Head of caudate nucleus (tissue), 42 donors: ENCODE measurements at places on chromosomes 2 and 18.
A peak's percentile ranks its signal among the peaks of the same experiment; 100 is the strongest.

- no peak for DNase-seq
Observed at GRCh38 chr2:113854970-113855740, 34.7 kb upstream of the ACTR3 start.

GRCh38 chr2:34991508-34992274, 1363.9 kb upstream of the CRIM1 start:
- DNase-seq: no peak

GRCh38 chr18:54197747-54198411, 26.6 kb downstream of the MBD2 start:
- no peak for DNase-seq

DNA sequence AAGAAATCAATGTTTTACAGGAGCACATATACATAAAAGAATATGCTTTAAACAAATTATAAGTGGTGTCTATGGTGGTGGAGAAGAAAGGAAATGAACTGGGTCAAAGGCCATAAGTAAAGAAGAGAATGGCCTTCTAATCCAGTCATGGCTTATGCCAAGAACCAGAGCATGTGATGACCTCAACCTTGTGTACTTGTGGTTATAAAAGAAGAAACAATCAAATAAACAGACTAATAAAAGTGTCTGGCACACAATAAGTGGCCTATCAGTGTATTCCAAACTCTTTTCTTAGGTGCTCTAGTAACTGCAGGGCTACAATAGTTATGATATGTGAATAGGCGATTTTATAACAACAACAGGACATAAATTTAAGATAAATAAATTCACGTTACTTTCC, 2.6 kb downstream of the SERPINB11 start:
- DNase-seq: no peak

DNA sequence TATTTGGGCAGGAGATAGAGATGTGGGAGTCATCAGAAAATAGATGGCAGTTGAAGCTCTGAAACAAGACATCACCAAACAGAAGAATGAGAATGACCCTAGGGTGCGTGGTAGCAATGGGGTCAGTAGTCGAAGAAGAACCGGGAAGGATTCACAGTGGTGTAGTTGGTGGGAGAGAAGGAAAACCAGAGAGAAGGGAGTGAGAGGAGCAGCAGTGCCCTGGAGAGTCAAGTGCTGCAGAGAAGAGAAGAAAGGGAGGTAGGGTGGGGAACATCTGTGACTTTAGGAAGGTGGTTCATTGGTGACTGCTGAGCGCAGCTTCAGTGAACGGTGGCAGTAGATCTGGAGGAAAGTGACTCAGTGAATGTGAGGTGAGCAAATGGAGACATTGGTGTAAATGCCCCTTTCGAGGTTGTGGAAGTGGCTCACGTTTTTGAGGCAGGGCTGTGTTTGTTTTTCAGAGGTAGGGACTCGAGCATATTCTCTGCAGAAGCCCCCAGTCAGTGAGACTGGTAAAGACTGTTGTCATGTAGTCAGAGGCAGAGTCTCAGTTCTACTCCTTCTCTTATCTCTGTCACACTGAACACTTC, 36.4 kb downstream of the CDC42EP3 start:
- no peak for DNase-seq

DNA sequence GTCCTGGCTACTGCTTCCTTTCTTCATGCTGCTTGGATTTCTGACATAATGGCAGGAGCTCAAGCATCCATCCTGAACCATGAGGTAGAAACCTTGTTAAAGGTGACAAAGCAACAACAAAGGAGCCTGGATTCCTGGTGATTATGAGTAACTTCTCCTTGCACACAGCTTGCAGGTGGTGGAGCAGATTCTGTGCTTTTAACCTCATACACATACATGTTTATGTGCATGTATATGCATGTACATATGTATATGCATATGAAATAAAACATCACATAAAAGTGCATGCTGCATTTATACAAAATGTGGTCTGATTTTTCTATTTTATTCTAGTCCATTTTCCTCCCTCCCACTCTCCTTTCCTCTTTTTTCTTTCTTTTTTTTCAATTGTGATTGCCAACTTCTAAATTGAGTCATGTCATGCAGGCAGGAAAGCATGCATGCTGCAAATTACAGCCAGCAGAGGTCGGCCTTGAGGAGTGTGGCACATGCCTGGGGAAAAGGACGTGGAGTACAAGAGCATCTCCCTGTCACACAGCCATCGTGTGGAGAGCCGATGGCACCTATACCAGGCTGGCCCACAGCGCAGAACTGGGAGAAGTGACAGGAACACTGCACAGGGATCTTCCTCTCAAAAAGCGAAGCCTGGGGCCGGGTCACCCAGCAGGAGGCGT, 17.9 kb downstream of the LCT start:
- no peak for DNase-seq

DNA sequence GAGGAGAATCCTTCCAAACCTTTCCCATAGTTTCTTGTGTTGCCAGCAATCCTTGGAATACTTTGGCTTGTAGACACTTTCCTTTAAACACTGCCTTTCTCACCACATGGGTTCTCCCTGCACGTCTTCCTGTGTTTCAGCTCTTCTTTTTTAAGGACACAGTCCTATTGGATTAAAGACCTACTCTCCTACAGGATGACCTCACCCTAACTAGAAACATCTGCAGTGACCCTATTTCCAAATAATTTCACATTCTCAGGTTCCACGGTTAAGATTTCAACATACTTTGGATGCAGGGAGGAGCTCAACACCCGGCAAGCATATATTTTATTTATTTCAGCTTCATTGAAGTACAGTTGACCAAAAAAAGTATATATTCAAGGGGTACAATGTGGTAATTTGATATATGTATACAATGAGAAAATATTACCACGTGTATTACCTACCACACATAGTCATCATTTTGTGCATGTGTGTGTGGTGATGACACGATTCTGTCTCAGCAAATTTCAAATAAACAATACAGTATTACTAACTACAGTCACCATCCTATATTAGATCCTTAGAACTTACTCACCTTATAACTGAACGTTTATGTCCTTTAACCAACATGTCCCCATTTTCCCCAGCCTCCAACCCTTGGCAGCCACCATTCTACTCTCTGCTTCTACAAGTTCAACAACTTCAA, 745.0 kb downstream of the CBLN2 start:
- DNase-seq: no peak

- no peak for DNase-seq
Observed at GRCh38 chr2:70795164-70795995, 4.9 kb upstream of the FIGLA start.

- DNase-seq: no peak
Observed at GRCh38 chr2:144233733-144234541, 286.0 kb downstream of the ZEB2 start.

GRCh38 chr2:81583311-81584108, 1279.0 kb upstream of the LRRTM1 start:
- no peak for DNase-seq

DNA sequence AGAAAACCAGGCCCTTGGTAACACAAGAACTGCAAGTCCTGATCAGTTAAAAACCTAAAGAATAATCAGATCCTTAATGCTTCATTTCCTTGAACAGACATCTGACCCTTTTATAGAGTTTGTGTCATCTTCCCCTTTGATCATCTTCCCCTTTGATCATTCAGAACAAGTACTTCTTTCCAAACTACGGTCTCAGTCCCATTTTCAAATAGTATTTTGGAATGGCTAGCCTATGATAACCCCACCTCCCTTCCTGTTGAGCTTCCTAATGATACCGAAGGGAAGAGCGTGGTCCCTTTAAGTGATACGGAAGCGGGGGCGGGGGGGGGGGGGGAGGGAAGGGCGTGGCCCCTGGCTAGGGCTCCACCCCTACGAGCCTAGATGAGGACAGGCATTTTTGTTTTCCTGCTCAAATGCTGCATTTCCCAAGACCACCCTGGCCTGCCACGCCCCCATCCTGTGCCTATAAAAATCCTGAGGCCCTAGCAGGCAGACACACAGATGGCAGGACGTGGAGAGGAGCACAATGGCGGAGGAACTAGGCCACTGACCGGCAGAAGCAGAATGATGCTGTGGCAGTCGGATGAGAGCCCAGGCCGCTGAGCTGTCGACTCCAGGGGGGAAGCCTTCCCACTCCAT, 24.1 kb upstream of the CHRNA1 start:
- no peak for DNase-seq

GRCh38 chr2:30986231-30986580, 152.0 kb downstream of the GALNT14 start:
- DNase-seq: no peak

GRCh38 chr18:28039691-28040090, 137.2 kb downstream of the CDH2 start:
- no peak for DNase-seq

DNA sequence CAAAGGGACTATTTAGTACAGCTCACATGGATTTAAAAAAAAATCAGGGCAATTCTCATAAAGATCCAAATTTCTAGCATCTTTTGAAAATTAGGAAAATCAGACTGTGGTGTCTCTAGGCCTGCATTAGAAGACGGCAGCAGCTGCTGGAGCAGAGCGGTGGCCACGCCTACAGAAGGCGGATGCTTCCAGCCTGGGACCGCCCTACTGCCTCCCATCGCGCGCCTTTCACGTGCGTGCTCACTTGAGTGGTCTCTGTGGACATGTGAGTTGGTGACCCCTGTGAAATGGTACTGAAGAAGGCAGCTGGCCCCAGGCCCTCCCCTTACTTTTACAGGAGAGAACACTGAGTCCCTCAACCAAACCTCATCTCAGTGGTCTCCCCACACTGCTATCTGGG, 15.2 kb upstream of the ZFP36L2 start:
- no peak for DNase-seq

DNA sequence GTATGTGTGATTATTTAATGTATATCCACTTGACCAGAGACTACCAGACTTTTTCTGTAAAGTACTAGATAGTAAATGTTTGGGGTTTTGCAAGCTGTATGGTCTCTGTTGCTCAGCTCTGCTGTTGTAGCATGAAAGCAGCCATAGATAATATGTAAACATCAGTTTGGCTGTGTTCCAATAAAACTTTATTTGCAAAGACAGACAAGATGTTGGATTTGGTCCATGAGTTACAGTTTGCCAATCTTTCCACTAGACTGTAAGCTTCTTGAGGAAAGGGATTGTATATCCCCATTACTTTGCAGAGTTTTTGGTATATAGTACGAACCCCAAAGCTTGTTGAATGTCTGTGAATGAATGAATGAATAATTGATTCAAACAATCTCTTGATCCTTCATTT, 17.2 kb downstream of the REL start:
- DNase-seq: no peak

- no peak for DNase-seq
Observed at GRCh38 chr2:241641631-241642030, 4.1 kb downstream of the ATG4B start.

DNA sequence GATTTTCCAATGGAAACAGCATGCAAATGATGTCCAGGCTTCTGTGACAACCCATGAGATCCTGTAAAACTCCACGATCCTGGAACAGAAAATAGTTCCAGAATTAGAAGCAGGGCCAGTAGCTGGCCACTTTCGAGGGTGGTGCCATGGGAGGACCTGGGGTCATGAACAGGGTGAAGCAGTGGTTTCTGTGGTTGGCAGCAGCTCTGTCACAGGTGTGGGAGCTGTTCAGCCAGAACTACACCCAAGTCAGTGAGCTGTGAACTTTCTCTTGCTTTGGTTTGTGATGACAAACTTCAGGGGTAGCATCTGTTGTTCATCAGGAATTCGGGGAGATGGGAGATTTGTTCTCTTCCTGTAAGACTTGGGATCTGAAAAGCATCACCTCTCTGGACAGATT, 314.4 kb upstream of the NT5C1B start:
- DNase-seq: no peak

- DNase-seq: peak; percentile 86
Observed at GRCh38 chr2:9770308-9771100, 72.8 kb upstream of the TAF1B start.

GRCh38 chr18:23062011-23062410, 73.3 kb upstream of the CABLES1 start:
- DNase-seq: no peak

- DNase-seq: no peak
Observed at GRCh38 chr2:12834239-12834638, 117.5 kb downstream of the TRIB2 start.

- no peak for DNase-seq
Observed at GRCh38 chr2:3212984-3213383, 164.6 kb downstream of the EIPR1 start.

GRCh38 chr2:237441605-237442274, 27.8 kb upstream of the COL6A3 start:
- DNase-seq: no peak

DNA sequence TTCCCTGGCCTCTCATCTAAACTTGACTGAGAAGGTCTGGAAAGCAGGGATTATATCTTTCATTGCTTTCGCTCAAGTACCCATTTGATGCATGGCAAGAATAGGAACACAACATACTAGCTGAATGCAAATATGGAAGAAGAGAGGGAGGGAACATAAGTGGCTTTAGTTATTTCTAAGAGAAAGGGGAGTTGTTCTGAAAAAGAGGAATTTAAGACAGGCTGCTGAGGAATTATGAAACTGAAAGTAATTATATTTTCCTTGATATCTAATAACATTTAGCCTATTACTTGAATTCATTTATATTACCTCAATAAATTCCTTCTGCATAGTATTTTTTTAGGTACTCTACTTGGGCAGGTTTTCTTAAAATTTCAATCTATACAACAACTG, 105.8 kb upstream of the TTN start:
- no peak for DNase-seq

GRCh38 chr2:85892216-85892944, 3.6 kb upstream of the ST3GAL5 start:
- no peak for DNase-seq

GRCh38 chr18:394987-395362, 105.5 kb downstream of the COLEC12 start:
- DNase-seq: no peak

DNA sequence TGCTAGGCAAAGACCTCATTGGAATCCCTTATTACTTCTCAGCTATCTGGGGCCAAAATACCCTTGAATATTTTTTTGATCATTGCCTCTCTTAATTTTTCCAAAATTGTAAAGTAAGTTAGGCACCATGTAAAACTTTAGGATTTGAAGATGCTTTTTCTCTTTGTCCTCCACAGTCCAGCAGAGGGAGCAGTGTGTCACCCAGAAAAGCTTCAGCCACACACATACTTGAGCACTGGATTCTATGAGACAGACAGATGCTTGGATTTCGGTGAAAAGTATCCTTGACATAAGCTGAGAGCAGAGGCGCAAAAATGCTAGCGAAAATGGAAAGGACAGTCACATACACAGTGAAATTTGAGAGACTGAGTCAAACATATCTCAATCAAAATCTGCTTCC, 74.7 kb upstream of the KCNJ3 start:
- DNase-seq: peak; percentile 75

DNA sequence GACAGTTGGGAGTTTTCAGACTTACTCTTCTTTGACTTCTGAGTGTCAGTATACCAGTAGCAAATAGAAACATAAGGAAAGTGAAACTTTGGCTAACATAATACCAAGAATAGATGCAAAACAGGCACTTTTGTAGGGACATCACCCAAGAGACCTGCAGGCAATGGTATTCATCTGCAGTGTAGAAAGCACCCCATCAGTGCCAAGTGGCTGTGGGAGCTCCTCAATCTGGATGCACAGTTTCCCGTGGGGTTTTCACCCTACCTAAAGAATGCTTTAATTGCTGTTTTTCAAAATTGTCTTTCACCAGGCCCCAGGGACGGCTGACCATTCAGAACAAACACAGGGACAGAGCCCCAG, 96.6 kb upstream of the GPR45 start:
- no peak for DNase-seq

GRCh38 chr2:67773851-67774250, 289.0 kb downstream of the C1D start:
- no peak for DNase-seq
